Fibroblast of the conjunctiva (primary cell): ENCODE measurements at places on chromosomes 6 and 20.

- DNase-seq: no peak
Observed at GRCh38 chr6:135054226-135054568, 425 bp downstream of the HBS1L start.

DNA sequence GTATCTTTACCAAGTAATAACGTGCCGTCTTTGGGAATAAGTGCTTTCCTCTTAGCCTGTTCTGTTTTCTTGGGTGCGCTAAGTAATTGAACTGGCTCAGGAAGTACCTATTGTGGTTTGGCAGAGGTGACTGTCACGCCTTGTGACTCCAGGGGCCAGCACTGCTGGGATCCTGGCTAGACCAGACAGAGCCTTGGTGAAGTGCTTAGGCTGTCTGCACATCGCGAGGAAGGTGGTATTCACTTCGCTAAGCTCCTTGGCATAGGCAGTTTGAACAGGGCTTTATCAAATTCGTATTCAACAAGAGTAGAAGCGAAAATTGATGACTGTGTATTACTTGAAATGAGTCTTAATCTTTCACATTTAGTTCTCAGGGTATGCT, 17.6 kb downstream of the PRDM1 start:
- DNase-seq: no peak

DNA sequence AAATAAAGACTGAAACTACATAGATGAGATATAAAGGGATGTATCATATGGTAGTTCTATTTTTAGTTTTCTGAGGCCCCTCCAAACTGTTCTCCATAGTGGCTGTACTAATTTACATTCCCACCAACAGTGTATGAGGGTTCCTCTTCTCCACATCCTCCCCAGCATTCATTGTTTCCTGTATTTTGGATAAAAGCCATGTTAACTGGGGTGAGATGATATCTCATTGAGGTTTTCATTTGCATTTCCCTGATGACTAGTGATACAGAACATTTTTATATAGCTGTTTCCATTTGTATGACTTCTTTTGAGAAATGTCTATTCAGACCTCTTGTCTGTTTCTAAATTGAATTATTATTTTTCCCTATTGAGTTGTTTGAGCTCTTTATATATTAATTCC, 229.3 kb downstream of the RFPL4B start:
- DNase-seq: no peak

DNA sequence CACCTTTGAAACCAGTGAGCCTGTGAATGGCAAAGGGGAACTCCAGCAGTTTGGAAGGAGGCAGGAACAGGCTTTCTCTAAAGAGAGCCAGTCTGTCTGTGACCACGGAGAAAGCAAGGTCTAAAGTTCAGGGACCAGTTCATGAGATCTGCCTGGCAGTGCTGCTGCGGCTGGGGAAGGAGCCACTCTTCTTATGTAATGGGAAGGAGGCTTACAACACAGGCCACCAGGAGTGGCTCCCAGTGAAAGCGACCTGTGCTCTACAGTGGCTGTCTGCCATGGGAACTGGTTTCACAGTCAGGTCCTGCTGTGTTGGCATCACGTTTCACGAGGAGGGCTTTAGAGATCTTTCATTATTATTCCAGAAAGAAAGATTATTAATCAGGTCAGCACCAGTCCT, 291.9 kb upstream of the PRDM1 start:
- DNase-seq: no peak

- no peak for DNase-seq
Observed at GRCh38 chr6:48068278-48069251, 42.4 kb downstream of the PTCHD4 start.

GRCh38 chr6:88455317-88455716, 289.2 kb upstream of the CNR1 start:
- DNase-seq: no peak
